ENCODE measurements at places on chromosomes 3 and 15.

DNA sequence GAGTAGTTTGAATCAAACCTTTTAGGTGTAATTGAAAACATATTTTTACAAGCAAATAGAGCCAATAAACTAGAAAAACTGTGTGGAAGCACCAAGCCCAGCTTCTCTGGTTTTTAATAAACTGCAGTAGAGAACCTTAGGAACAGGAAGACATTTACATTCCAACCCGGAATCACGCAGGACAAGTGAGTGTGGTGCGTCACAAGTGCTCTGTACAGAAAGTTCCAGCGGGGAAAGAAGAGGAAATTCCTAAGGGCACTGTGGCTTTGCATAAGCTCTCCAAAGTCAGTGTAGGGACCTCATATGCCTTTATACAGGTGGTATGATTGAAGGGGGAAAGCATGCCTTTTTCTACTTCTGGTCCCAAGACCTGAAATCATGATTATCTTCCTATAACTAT lies 21.6 kb downstream of the COL8A1 start:
- no peak for DNase-seq

GRCh38 chr15:60569596-60569995 lies 90.7 kb upstream of the ICE2 start:
- DNase-seq = no peak

DNA sequence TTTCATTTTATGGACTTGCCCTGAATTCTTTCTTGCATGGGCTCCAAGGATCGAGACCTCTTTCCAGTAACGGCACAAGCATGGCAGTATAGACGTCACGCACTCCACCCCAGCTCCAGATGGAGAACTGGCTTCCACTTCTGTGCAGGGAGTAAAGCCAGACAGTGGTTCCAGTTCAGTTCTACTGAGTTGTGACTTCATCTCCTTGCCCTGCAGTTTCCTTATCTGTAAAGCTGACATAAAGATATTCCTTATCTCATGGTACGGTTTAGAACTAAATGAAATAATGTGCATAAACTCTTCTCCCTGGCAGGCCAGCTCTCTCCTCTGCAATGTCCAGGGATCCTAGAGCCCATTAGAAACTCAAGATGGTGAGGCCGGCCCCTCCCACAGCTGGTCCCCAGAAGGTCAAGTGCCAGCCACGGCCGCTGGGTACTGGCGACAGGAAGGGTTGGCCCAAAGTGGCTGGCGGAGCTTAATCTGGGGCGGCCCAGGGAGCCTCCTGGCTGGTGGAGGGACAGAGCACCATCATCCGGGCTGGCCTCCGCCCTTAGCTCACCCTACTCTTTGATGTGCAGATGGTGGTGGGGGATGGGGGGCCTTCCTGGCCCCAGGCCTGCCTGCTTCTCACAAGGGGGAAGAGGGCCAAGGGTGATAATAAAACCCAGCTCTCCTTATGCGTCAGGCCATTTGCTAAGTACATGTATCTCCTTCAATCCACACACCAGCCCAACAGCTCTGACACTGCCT lies 7.2 kb downstream of the MESP2 start:
- no peak for DNase-seq

GRCh38 chr15:93583552-93583951 lies 494.5 kb upstream of the RGMA start:
- no peak for DNase-seq

DNA sequence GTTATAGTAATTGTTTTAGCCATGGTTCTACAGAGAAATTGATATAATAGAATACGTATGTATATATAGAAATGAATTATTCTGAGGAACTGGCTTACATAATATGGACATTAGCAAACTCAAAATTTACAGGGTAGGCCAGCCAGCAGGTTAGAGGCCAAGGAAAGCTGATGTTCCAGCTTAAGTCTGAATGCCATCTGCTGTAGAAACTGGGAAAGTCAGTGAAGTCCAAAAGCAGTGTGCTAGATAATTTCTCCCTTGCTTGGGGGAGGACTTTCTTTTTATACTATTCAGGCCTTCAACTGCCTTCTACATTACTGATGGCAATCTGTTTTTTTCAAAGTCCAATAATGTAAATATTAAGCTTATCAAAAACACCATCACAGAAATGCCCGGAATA lies 1174.7 kb downstream of the ZPLD1 start:
- no peak for DNase-seq

GRCh38 chr3:197896421-197896820 lies 53.6 kb upstream of the RPL35A start:
- DNase-seq = no peak

GRCh38 chr15:52290329-52290728 lies 5.3 kb downstream of the MYO5C start:
- DNase-seq = no peak

DNA sequence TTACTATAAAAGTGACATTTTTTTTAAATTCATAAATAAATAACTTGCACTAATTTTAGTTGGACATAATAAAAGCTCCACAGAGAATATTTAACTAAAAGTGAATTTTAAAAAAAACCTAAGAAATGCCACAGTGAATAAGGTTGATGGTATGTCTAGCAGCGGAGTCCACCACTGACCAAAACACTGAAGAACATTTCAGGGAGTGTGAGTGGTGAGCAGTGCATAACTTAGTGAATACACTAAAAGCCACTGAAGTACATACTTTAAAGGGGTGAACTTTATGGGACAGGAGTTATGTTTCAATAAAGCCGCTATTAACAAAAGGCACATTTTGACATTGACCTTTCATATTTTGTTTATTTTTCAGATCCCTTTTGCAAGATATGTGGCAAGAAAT lies 32.3 kb downstream of the SRP14 start:
- no peak for DNase-seq
